ENCODE measurements at places on chromosomes 12 and 14. TPM values are rescaled to one million over a fixed set of nuclear protein-coding genes. Genes with fewer than 3 reads are reported as not detected.
A peak's percentile ranks its signal among the peaks of the same experiment; 100 is the strongest.

Gene SERPINA9
- not detected for total RNA-seq

Gene PLBD1
- 0.14 TPM for total RNA-seq

Gene CIROP
- total RNA-seq, result not detected

Gene PAH
- total RNA-seq, result not detected

Gene RHEBL1
- 19.8 TPM for total RNA-seq

Gene TMTC3
- 5.0 TPM for total RNA-seq

GRCh38 chr14:84436528-84436927 is 1093.4 kb upstream of the FLRT2 start:
- no peak for DNase-seq
- no peaks in the 10 kb centered on the region for H3K27me3 ChIP-seq
- no peak overlapping the region for H3K27ac ChIP-seq
- no peaks in the 10 kb centered on the region for H3K36me3 ChIP-seq
- no peaks in the 10 kb centered on the region for H3K4me1 ChIP-seq
- H3K4me3 ChIP-seq, result no peak overlapping the region

- H3K27me3 ChIP-seq, result no peaks in the 10 kb centered on the region
- DNase-seq, result no peak
- H3K27ac ChIP-seq, result no peak overlapping the region
- no peaks in the 10 kb centered on the region for H3K36me3 ChIP-seq
These were observed 49.7 kb downstream of the DAAM1 start for GRCh38 chr14:59238216-59238615.

DNA sequence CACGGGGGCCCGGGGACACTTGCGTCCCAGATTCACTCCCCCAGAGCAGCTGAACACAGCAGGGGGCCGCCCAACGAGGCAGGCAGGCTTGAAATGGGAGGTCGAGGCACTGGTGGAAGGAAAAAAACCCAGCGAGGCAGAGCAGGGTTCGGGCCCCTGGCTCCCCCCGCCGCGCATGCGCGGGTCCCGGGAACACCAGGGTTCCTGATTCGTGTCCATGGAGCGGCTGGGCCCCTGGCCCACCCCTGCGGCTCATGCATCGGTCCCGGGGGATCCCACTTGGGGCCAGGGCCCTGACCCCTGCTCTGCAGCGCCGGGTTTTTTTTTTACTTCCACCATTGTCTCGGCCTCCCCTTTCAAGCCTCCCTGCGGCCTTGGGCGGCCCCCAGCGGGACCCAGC is 321.5 kb downstream of the ALG10 start:
- no peak for DNase-seq
- H3K36me3 ChIP-seq, result no peaks in the 10 kb centered on the region
- H3K4me3 ChIP-seq, result no peak overlapping the region
- no peaks in the 10 kb centered on the region for H3K27me3 ChIP-seq

- H3K4me3 ChIP-seq, result no peak overlapping the region
- no peaks in the 10 kb centered on the region for H3K27me3 ChIP-seq
- no peak for DNase-seq
- no peak overlapping the region for H3K27ac ChIP-seq
- no peaks in the 10 kb centered on the region for H3K4me1 ChIP-seq
These were observed 817.8 kb downstream of the LRFN5 start for GRCh38 chr14:42424501-42424900.

DNA sequence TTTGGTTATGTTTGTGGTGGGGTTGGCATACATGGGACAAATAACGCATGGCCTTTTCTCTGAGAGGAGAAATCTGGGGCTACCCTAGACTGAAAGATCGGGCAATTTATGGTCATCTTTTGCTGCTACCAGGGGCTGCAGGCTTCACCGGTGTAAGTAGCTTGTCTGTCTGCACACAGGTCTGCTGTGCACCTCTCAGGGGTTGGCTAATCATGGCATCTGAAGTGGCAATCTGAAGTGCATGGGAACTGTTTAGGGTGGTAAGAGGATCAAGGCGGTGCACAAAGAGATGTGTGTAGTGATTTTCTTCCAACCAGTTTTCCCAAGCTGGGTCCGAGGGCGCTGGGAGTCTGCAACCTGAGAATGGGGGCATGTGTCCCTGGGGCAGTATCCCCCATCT is 141.3 kb downstream of the EMP1 start:
- DNase-seq, result no peak
- peaks cover 21% of the 10 kb centered on the region for H3K27me3 ChIP-seq
- H3K36me3 ChIP-seq, result no peaks in the 10 kb centered on the region

DNA sequence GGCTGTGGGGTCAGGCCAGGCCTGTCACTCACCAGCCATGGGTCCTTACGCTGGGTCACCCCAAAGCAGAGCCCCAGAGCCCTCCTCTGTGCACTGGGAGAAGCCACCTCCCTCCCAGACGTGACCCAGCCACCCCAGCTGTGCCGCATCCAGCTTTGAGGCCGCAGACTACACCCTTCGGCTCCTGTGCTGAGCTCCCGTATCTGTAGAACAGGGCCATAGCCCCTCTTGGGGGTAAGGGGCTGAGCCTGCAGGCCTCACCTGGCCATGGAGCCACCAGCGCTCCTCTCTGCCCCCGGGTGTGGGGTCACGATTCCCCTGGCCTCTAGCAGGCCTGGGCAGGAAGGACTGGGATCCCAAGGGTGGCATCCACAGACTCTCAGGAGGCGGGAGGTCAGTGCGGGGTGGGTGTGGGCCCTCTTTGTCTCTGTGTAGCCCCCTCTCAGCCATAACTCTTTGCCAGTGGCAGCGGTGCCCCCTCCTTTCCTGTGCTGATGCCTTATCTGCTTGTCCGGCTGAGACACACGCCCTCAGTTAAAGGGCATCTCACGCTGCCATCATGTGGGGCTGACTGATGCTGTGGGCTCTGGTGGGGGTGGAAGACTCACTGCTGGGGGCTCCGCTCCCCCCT is 16.3 kb downstream of the ASPG start:
- H3K4me1 ChIP-seq, result no peaks in the 10 kb centered on the region
- no peak for DNase-seq
- H3K36me3 ChIP-seq, result no peaks in the 10 kb centered on the region
- no peaks in the 10 kb centered on the region for H3K27me3 ChIP-seq
- no peak overlapping the region for H3K4me3 ChIP-seq
- no peak overlapping the region for H3K27ac ChIP-seq

DNA sequence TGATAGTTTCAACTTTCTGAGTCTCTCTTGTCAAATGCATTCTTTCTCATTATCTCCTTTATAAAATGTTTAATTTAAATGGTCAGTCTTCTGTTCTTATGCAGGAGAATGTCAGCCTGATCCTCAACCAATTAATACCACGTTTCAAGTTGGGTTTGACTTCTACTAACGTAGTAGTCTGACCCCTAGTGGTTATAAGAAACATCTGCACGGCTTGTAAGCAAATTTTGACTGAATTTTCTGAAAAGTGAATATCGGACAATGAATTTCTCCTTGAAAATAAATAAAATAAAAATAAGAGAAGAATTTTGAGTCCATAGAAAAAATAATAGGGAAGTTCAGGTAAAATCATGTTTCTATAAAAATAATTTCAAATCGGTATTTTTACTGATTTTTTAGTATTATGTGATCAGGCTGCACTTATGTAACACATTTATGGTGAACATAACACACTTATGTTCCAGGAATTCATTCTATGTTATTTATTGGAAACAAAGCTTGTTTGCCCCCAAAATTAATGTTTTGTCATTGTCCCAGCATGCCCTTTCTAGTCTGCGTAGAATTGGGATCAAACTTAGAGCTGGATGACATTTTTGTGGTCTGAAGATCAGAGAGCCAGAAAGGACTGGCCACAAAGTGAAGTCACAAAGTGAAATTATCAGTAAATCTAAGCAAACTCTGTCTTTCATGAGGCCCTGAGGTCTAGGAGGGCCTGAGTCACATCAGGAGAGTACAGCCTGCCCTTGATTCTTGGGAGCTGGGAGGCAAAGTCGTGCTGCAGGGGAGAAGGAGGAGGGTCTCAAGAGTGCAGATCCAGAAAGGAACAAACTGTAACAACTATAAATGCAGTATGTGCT is 101.2 kb upstream of the STXBP6 start:
- H3K36me3 ChIP-seq, result no peaks in the 10 kb centered on the region
- DNase-seq, result no peak
- H3K4me3 ChIP-seq, result no peak overlapping the region
- peaks cover 5% of the 10 kb centered on the region for H3K27me3 ChIP-seq
- H3K27ac ChIP-seq, result no peak overlapping the region

GRCh38 chr14:105850853-105851581 is 324.6 kb downstream of the TMEM121 start:
- H3K4me1 ChIP-seq, result peaks cover 2% of the 10 kb centered on the region
- no peak overlapping the region for H3K27ac ChIP-seq
- H3K4me3 ChIP-seq, result no peak overlapping the region
- peaks cover 7% of the 10 kb centered on the region for H3K36me3 ChIP-seq
- H3K27me3 ChIP-seq, result no peaks in the 10 kb centered on the region
- DNase-seq, result no peak

- H3K4me1 ChIP-seq, result peaks cover 95% of the 10 kb centered on the region
- peak overlapping the region; percentile 85 for H3K27ac ChIP-seq
- H3K4me3 ChIP-seq, result peak overlapping the region; percentile 65
- H3K27me3 ChIP-seq, result no peaks in the 10 kb centered on the region
These were observed 66.7 kb downstream of the CCDC88C start for GRCh38 chr14:91350813-91351511.

- DNase-seq, result no peak
- no peaks in the 10 kb centered on the region for H3K27me3 ChIP-seq
- peaks cover 72% of the 10 kb centered on the region for H3K4me1 ChIP-seq
- H3K27ac ChIP-seq, result peak overlapping the region; percentile 26
- peaks cover 57% of the 10 kb centered on the region for H3K36me3 ChIP-seq
- H3K4me3 ChIP-seq, result no peak overlapping the region
These were observed 16.8 kb downstream of the SCAF11 start for GRCh38 chr12:45973526-45973925.

GRCh38 chr12:50040657-50041056 is 15.4 kb upstream of the RACGAP1 start:
- H3K27me3 ChIP-seq, result peaks cover 4% of the 10 kb centered on the region
- peaks cover 20% of the 10 kb centered on the region for H3K4me1 ChIP-seq
- H3K36me3 ChIP-seq, result no peaks in the 10 kb centered on the region

DNA sequence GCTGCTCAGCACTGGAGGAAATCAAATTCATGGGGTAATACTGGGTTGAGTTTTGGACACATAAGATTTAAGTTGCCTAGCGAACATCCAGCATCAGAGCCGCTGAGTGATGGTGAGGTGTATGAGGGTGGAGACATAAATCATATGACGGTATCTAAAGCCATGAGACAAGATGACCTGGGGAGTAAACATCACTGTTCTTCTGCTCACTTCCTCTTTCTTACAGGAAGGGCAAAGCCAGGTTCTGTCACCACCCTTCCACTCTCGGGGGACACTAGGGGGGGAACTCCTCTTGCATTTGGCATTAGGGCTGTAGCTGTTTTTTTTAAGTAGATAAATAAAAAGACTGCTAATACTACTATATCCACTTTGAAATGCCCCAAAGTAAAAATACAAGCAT is 24.0 kb downstream of the PRDM4 start:
- H3K4me3 ChIP-seq, result no peak overlapping the region
- no peaks in the 10 kb centered on the region for H3K27me3 ChIP-seq
- DNase-seq, result no peak
- no peak overlapping the region for H3K27ac ChIP-seq
- H3K4me1 ChIP-seq, result peaks cover 4% of the 10 kb centered on the region
- H3K36me3 ChIP-seq, result peaks cover 60% of the 10 kb centered on the region

DNA sequence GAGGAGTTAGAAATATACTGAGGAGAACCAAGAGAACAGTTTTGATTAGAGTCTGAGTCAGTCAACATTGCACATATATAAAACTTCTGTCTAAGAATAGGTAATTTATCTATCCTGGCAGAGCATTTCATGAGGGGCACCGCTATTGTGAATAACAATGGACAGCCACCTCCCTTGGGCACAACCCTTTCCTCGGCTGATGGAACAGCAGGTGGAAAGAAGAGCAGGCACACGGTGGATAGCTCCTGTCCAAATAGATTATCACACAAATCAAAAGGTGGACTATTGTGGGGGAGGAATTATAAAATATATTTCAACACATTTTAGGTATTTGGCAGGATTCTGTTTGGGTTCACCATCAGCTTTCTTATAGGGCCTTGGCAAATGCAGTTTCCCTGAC is 84.0 kb upstream of the PTPRB start:
- peaks cover 3% of the 10 kb centered on the region for H3K27me3 ChIP-seq
- DNase-seq, result no peak
- H3K4me3 ChIP-seq, result no peak overlapping the region
- no peaks in the 10 kb centered on the region for H3K36me3 ChIP-seq
- H3K27ac ChIP-seq, result no peak overlapping the region
- peaks cover 2% of the 10 kb centered on the region for H3K4me1 ChIP-seq

DNA sequence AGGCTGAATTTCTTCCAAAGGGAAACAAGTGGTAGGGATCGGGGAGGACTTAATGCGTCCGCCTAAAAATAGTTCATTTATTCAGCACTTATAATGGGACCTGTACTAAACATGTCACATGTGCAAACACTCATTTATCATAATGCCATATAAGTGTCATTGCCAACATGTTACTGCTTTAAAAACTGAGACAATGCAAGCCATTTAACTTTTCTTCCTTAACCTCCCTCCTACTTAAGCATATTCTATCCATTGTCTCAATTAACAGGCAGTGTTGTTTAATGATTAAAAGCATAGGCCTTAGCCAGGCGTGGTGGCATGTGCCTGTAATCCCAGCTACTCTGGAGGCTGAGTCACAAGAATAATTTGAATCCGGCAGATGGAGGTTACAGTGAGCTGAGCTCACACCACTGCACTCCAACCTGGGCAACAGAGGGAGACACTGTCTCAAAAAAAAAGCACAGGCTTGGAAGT is 13.5 kb upstream of the SCFD1 start:
- no peak overlapping the region for H3K27ac ChIP-seq
- DNase-seq, result no peak
- no peak overlapping the region for H3K4me3 ChIP-seq
- H3K36me3 ChIP-seq, result peaks cover 10% of the 10 kb centered on the region
- no peaks in the 10 kb centered on the region for H3K4me1 ChIP-seq

DNA sequence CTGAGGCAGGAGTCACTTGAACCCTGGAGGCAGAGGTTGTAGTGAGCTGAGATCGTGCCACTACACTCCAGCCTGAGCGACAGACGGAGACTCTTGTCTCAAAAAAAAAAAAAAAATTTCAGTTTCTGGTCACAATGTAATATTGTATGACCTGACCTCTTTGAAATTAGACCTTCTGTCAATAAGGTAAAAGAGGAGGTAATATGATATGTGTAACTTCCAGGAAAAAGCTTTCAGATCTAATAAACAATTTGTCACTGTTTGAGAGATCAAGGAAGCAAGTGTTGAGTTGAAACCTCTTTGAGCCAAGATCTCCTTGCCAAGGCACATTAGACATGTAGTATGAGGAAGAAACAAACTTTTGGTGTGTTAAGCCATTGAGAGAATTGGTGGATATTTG is 101.7 kb upstream of the ATF7IP start:
- no peak overlapping the region for H3K4me3 ChIP-seq
- H3K4me1 ChIP-seq, result peaks cover 12% of the 10 kb centered on the region
- no peak for DNase-seq
- H3K27ac ChIP-seq, result no peak overlapping the region
- H3K27me3 ChIP-seq, result no peaks in the 10 kb centered on the region

- H3K36me3 ChIP-seq, result peaks cover 25% of the 10 kb centered on the region
- H3K4me3 ChIP-seq, result no peak overlapping the region
- DNase-seq, result peak; percentile 24
- no peaks in the 10 kb centered on the region for H3K27me3 ChIP-seq
- H3K27ac ChIP-seq, result peak overlapping the region; percentile 65
These were observed 14.3 kb upstream of the PAPLN start for GRCh38 chr14:73223049-73223448.
